ENCODE measurements at places on chromosomes 5 and 9.

GRCh38 chr5:136435946-136436543 is 70.7 kb upstream of the TRPC7 start:
- no peak for DNase-seq

GRCh38 chr9:134066526-134066912 is 1.3 kb downstream of the BRD3 start:
- DNase-seq = no peak

DNA sequence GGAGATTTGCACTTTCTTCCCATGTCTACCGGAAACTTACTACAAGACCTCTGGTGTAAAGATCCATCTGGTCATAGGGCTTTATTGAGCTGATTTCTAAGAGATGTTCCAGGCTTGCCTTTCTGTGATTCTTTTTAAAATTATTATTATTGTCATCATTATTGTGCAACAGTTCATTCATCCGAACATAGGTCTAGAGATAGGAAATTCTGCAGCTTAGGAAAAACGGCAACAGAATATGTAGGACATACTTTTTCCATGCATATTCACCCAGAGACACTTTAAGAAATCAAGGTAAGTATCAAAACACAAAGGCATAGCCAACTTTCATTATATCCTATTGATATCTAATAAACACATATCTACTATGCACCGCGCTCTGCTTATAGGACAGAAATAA is 378.2 kb upstream of the KLF4 start:
- DNase-seq = no peak

DNA sequence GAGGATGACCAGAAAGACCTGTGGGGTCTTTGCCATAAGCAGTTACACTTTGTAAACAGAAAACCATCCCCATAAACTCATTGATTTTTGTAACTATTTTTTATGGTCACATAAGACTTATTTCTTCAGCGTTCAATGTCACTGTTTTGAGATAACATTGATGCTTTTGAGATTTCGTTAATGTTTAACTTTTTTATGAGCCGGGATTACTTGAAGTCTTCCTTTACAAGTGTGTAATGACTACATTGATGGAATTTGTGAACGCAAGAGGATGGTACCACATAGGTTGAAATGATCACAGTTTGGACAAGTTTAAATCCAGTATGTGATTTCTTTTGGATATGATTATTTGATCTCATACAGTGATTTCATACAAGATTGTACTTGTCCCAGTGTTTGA is 1.8 kb downstream of the SLC12A2 start:
- no peak for DNase-seq

GRCh38 chr5:50667653-50668595 is 1.5 kb downstream of the PARP8 start:
- peak; percentile 34 for DNase-seq

GRCh38 chr5:69136293-69136692 is 30.7 kb upstream of the CCNB1 start:
- no peak for DNase-seq

DNA sequence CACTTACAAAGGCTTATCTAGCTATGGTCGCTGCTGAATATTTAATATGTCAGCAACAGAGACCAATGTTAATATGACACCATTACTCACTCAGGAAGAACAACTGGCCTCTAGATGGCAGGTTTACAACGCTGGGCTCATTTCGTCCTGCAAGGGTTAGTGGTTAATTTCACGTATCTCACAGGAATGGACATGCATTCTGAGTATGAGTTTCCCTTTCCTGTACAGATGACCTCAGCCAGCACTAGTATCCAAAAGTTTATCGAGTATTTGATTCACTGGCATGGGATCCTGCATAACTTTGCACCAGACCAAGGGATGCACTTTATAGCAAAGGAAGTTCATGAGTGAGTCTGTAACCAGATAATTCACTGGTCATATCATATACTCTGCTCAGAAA is 8.7 kb upstream of the TRPC7 start:
- peak; percentile 38 for DNase-seq

DNA sequence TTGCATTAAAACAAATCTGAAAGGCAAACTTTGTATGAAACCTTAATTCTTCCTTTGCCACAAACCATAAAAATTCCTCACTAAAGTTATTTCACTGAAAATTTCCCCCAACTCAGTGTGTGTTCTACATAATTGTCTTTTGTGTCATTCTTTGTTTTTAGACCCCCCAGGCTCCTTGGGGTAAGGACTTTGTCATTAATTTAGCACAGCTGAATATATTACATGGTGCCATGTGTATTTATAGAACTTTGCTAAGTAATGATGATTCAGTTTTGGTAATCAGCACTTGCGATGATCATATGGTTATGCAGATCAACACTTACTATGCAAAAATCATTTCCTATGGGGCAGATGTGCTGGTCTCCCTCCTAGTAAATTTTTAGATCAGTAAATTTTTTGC is 712.1 kb upstream of the MEF2C start:
- no peak for DNase-seq

- no peak for DNase-seq
Measured at GRCh38 chr9:26947736-26948135, 694 bp upstream of the PLAA start.

- no peak for DNase-seq
Measured at GRCh38 chr9:125897481-125897880, 150.3 kb downstream of the PBX3 start.

DNA sequence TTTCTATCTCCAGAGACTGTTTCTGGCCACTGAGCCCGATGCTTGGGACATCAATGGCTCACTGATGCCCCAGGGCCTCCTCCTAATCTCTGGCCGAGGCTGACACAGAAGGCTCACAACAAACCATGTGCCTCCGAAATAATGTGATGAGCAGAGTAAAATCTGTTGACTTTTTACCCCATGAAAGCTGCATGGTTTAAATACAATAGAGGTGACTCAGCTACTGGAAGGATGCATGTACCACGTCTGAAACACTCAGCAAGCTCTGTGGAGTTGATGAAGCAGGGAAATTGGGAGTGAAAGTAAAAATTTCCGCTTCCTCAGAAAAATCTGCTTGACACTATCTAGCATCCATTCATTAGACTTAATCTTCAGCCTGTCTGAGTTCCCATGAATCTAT is 111.1 kb upstream of the EQTN start:
- DNase-seq = no peak

Measured in HEK293T (cell line).